ENCODE measurements at places on chromosomes 1 and 21. TPM values are rescaled to one million over a fixed set of nuclear protein-coding genes. Genes with fewer than 3 reads are reported as not detected.

SSR2 gene
- total RNA-seq, result 153 TPM

APCS gene
- total RNA-seq, result 0.42 TPM

ACAP3 gene
- 38.8 TPM for total RNA-seq

SPEN gene
- total RNA-seq, result 58.6 TPM

ARMH1 gene
- total RNA-seq, result 3.2 TPM

RGS7 gene
- not detected for total RNA-seq

AVPR1B gene
- not detected for total RNA-seq

PIGV gene
- 13.2 TPM for total RNA-seq

OR2L5 gene
- not detected for total RNA-seq

CELSR2 gene
- 17.1 TPM for total RNA-seq

NR0B2 gene
- not detected for total RNA-seq

SAMD13 gene
- 14.9 TPM for total RNA-seq

HAPLN2 gene
- total RNA-seq, result 0.54 TPM

RAB7B gene
- total RNA-seq, result 0.22 TPM

KIAA1614 gene
- total RNA-seq, result 0.25 TPM

SNX7 gene
- total RNA-seq, result 18.8 TPM

NT5C1A gene
- not detected for total RNA-seq

SLC1A7 gene
- total RNA-seq, result not detected

MAP10 gene
- total RNA-seq, result not detected

NLRP3 gene
- not detected for total RNA-seq

ZSCAN20 gene
- total RNA-seq, result 9.0 TPM

All from HCT116 (cell line).